T-helper 17 cell (primary cell): ENCODE measurements at places on chromosomes 3 and 15.

DNA sequence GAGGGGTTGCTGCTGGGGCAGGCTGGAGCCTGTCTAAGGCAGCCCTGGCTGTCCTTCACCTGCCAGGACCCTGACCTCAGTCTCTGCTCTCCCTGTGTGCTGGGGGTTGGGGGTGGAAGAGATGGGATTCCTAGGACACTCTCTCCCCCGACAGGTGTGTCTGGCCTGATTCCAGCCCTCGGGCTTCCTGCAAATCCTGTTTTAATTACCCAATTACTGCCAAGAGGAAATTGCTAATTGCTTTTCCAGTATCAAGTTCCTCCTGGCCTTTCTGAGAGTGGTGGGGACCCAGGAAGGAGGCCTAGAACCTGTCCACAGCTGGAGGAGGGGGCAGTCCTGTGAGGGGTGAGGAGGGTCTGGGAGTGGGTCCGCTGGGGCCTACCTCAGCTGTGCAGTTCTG lies 15.8 kb downstream of the PLXNA1 start:
- DNase-seq: no peak

- DNase-seq: no peak
Measured at GRCh38 chr15:100924436-100924835, 5.3 kb downstream of the LRRK1 start.

DNA sequence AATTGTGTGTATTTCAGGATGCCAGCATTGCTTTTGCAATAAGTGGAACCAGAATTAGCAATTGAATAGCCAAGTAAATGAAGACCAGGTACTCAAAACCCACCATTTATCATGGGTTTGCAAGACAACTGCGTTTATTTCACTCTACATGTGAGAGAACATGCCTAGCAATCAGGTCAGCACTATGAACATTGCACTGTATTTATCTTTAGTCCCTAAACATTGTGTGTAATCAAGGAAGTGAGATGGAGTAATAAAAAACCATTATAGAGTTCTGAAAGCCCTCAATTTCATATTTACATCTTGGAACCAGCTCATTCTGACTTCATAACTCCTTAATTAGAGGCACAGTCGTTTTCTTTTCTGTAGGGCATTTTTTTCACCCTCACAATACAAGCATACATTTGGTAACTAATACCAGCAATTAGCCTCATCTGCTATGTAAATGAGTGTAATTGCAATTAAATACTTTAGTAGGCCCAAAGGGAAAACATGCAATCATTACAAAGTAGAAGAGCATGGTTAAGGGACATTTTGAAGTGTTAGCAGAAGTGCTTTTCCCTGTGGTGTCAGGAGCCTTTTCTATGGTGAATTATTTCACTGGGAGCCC lies 153.1 kb upstream of the DPH6 start:
- no peak for DNase-seq

GRCh38 chr3:150790629-150791028 lies 27.7 kb upstream of the SIAH2 start:
- no peak for DNase-seq

- no peak for DNase-seq
Measured at GRCh38 chr3:52315977-52316764, at the start of gene DNAH1. Gene DNAH1, plus strand, starts transcription at chr3:52316319. Its CDS starts 6,124 bp downstream, at chr3:52322443.

DNA sequence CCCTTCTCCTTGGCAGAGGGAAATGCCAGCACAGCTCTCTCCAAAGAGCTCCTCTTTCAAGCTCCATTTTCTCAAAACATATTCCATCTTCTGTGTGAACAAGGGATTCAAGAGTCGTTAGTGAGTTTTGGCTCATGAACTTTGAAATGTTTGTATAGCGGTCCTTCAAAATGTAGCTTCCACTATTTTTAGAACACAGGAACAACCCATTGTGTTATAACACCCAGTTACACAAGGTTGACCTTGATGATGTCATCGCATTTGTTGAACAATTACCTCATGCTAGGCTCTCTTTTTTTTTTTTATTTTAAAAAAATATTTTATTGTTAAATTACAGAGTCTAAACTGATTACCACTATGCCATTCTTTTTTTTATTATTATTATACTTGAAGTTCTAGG lies 251.7 kb downstream of the THSD4 start:
- DNase-seq: no peak

DNA sequence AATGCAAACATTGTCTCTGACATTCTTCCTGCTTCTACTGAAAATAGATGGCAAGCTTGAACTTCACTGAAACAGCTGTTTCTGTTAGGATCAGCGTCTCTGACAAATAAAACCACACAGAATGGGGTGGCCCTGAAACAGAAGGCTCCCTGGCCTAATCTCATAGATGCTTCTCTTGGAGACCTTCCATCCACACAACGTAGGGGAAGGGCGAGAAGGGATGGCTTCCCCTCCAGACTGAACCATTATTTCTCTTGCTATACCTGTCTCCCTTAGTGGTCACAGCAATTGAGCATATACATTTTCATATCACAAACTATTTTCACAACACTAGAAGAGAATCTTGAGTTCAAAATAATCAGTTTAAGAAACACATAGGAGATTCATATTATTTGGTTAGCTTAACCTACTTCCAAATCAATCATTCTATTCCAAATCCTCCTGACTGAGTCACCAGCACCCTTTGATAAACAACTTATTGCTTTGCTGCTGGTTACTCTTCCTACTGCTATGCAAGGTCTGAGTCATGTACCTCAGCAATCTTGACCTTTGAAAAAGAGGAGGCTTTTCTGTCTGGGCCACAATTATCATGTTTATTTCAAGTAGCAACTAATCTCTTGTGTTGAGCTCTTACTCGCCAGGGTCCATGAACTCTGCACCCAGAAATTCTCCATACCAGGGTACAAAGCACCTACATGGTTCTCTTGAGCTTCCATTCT lies 45.5 kb downstream of the CBLB start:
- DNase-seq: no peak

GRCh38 chr15:101277943-101278564 lies 769 bp upstream of the SELENOS start:
- no peak for DNase-seq
